ENCODE measurements at places on chromosomes 7 and 10.
A peak's percentile ranks its signal among the peaks of the same experiment; 100 is the strongest.

DNA sequence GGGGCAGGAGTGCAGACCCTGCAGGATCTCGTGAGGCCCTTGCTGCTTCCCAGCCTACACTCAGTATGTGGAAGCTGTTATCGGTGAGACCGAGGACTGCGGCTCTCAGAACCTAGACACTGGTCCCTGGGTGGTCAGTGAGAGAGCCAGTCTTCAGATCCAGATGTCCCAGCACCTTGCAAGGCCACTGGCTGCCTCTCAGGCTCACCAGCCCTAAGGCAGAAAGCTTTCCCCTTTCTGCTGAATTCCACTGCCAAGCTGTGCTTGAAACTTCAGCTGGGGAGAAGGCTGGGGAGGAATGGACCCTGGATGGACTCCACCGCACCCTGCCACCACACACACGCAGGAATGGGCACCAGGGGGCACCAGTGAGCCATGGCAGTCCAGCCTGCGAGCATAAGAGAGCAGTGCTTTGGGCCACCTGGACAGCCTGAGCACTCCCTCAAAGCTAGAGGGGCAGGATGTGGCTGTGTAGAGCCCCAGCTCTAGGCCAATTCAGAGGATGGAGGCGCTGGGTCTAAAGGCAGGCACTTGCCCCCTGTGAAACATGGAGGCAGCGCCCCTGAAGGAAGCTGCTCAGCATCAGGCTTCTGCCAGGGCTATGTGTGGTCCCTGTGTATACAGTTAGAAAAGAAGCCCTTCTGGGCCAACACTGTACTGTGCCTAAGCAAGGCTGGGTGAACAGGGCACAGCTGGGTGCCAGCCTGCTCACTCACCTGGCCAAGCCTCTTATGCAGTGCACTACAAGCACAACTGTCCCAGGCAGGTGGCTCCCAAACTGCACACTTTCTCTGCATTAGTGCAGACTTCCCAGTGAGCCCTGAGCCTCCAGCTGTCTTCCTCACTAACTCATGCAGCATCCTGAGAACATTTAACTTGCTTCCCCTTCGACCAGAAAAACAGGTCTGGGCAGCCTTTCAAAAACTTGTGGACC is 21.6 kb downstream of the TMEM72 start:
- DNase-seq, result peak; percentile 79

DNA sequence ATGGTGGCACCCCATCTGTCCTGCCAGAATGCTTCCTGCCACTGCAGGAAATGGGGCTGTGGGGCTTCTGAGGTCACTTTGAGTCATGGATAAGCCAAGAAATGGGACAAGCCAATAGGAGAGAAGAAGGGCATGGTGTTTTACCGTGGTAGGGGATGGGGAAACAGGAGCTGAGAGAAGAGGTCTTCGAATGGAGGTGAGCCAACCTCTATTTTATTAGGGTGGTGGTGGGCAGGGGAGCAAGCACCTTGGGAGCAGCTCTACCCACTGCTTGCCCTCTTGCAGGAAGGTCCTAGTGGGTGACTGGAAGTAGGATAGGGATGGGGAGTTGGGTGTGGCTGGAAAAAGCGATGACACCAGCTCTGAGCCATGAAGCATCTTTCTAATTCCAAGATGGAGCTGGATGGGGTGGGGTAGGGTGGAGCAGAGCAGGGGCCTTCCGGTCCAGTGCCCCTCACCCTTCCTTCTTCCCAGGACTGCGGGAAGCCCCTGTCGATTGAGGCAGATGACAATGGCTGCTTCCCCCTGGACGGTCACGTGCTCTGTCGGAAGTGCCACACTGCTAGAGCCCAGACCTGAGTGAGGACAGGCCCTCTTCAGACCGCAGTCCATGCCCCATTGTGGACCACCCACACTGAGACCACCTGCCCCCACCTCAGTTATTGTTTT is 9.1 kb downstream of the ZYX start:
- no peak for DNase-seq

- DNase-seq, result no peak
Observed at GRCh38 chr10:132929953-132930548, 12.3 kb downstream of the CFAP46 start.

DNA sequence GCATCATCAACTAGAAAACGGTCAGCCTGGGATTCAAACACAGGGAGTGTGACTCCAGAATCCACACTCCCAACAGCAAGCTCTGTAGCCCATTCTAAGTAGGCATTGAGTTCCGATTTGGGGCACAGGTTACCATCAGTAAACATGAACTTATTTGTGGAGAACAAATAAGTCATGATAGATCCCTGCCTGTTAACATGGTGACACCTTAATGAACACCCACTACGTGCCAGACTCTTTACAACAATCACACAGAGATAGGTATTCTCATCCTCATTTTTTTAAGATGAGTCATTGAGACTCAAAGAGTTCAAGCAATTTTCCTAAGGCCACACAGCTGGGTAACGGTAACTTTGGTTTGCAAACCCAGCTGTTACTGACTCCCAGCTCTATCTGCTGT is 91.5 kb downstream of the LYZL2 start:
- peak; percentile 75 for DNase-seq

- no peak for DNase-seq
Observed at GRCh38 chr7:23212841-23213240, 31.0 kb downstream of the NUP42 start.

GRCh38 chr7:17369691-17370426 is 71.4 kb downstream of the AHR start:
- DNase-seq, result peak; percentile 87

DNA sequence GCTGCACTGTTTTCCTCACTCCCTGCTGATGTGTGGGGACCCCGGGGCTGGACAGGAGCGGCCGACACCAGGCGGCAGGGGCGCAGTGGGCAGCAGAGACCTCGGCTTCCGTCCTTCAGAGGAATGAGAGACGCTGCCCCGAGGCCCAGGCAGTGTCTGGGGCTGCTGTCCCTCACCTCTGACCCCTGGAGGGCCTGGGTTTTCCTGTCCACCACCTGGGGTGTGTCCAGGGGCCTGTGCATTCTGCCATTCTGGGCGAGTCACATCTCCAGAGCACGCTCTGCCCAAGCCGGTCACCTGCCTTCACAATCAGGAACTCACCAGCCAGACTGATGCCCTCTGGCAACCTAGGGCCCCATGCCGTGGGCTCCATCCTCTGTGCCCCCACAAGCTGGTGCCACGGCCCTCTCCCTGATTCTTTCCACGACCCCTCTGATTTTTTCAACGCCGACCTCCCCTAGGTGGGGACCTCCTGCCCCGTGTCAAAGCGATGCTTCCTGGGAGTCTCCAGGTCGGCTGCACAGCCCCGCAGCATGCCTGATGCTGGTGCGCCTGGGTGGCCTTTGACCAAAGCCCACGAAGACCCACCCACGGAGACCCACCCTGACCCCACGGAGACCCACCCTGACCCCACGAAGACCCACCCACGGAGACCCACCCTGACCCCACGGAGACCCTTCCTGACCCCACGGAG is 53.7 kb upstream of the CFAP46 start:
- DNase-seq, result no peak

DNA sequence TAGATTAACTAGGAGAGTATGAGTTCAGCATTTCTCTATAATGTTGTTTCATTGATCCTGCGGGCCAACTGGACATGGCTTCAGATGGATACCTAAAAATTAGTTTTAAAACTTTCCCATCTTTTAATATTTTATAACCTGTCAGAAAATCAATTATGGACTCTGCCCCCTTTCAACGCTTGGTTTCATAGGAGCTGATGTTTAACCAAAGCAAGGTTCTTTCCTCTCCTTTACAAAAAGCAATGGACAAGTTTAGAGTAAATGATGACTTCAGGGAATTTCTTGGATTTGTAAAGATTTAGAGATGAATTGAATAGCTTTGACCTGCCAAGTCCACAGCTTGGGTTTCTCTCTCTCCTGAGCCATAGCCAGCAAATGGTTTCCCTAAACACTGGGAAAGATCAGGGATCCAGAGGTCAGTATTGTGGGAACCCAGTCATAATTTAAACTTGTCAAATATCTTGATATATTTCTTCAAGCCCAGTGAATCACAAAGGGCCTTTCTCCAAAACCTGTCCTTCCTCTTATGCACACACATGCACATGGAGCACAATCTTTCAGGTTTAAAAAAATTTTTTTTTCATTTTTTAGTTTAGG is 177.1 kb downstream of the EVX1 start:
- peak; percentile 30 for DNase-seq

- DNase-seq, result no peak
Observed at GRCh38 chr10:83935911-83936310, 203.4 kb upstream of the GHITM start.

GRCh38 chr7:156029460-156030007 is 217.3 kb upstream of the SHH start:
- no peak for DNase-seq

DNA sequence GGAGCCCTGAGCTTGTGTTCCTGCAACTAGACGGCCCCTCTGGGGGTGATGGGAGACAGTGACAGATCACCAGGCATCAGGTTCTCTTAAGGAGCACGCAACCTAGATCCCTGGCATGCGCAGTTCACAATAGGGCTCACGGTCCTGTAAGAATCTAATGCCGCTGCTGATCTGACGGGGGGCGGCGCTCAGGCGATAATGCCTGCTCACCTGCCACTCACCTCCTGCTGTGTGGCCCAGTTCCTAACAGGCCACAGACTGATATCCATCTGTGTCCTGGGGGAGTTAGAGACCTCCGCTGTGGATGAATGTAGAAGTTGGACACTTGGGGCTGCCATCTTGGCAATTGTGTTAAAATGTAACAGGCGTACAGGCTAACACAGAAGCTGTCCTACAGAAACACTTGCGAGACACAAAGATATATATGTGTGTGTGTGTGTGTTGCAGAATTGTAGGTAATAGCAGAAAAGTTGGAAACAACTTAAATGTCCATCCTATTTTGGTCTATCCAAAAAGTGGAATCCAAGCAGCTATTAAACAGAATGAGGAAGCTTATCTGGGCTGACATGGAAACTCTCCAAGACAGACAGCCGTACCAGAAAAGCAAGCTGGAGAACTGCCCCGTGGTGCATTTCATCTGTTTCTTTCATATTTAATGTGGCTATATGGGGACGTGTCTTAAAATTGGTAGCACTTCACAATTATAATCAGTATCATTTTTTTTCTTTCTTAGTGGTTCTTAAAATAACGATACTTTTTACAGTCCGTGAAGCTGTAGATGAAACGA is 82.8 kb downstream of the MKI67 start:
- DNase-seq, result no peak

GRCh38 chr10:32481606-32482005 is 35.7 kb downstream of the CCDC7 start:
- no peak for DNase-seq

GRCh38 chr7:43669286-43670081 is 59.8 kb downstream of the COA1 start:
- no peak for DNase-seq

DNA sequence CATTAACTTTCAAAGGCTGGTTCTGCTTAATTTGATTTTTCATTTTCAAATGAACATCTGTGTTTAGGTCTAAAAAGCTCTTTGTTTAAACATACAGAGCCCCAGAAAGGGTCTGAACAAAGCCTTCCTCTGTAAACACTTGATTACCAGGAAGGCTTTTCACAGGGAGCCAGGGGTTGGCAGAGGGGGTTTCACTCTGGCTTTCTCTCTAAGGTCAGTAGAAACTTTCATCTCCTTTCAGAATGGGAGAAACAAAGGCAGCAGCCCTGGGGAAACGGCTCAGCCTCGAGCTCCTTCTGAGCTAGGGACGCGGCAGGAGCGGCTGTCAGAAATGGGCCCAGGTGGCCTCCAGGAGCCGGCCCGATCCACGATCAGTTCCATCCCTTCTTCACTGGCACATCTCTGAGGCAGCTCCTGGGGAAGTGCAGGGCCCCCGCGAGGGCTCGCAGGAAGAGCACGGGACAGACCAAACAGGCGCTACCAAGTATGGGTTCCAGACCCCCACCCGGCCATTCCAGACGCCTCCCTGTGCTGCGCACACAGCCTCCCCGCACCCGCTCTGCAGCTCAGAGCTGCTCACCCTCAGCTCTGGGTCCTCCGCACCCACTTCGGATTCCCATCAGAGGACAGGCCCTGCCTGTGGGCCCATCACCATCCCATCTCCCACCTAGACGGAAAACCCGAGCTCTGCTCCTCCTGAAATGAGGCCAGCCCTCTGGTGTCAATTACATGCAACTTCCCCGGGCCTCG is 124.1 kb downstream of the MAD1L1 start:
- DNase-seq, result peak; percentile 60

DNA sequence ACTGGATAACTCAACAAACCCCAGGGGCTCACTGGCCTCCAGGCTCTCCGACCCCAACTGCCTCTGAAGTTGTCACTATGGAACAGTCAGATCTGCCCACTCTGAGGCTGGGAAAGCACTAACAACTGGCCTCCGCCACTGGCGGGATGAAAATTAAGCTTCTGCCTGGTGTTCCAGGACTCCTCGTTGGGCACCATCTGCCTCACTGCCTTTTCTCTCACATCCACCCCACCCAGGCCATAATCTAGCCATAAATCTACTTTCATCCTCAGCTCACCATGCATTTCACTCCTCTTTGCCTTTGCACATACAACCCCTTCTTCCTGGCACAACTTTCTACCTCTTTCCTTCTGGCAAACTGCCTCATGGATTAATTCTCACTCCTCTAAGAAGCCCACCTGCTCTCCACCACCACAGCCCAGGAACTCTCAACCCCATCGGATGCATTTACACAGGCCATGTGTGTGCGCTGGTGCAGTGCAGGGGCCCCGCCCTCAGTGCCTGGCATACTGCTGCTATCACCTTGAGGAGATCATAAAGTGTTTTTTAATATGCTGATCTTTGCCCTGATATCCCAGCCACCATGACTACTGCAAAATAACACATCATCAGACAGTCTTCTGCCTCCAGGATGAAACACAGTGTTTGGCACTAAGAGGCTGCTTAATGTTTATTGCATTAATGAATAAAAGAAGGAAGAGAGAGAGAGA is 4.0 kb downstream of the CDHR1 start:
- DNase-seq, result no peak

DNA sequence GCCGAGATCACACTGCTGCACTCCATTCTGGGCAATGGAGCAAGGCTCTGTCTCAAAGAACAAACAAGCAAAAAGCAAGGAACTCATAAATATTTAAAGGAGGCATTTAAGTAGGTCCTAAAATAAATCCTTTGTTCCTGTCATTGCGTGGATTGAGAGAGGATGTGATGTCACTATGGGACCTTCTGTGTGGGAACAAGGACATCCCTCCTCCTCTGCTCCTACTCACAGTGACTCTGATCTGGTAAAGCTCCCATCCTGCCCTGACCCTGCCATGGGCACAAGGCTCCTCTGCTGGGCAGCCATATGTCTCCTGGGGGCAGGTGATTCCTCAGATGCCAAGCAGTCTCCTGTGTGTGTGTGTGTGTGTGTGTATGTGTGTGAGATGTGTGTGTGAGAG is 74.1 kb upstream of the PRSS58 start:
- DNase-seq, result no peak

DNA sequence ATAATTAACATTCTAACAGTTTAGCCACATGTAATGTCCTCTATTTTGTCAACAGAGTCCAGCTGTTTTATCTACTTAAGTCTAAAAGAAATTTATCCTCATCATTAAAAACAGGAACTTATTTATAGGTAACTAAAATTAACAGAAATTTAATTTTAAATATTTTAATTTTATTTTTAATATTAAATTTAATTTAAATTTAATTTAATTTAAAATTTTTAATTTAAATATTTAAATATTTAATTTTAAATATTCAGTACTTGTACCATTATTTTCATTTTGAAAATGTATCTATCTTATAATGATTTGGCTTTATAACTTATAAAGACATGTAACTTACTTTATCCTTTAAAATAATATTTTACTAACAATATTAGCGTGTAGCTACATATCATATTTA is 1.0 kb upstream of the GPR22 start:
- no peak for DNase-seq

GRCh38 chr7:13894377-13894776 is 95.1 kb downstream of the ETV1 start:
- DNase-seq, result no peak
